ENCODE measurements at places on chromosomes 1 and 21.

DNA sequence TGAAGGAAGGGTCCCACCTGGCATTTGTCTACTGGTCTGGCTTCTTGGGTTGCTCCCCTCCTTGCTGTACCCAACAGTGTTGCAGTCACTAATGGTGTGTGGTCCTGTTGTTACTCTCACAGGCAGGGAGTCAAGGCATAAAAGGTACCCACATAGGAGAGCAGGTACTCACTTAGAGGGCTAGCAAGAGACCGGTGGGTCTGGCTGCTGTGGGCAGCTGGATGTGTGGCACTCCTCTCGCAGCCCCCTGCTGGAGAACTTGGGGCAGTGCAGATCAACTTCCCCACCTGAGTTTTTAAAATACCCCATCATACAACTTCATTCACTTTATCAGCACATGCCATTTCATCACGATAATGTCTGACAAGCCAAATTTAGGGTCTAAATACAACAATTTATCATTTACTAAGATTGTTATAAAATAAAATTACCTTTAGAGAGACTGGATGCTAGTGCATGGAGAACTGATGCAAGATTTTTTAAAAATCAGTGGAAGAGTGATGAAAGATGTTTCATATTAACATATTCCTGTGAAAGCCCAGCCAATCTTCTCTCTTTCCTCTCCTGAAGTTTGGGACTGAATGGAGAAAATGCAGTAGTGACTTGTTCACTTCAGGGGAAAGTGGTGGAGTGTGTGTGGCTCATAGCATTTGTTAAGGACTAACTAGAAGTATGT, 42.8 kb downstream of the ACP6 start:
- peak; percentile 50 for DNase-seq

GRCh38 chr21:9755611-9756010, 765.8 kb upstream of the TPTE start:
- DNase-seq: no peak

- peak; percentile 16 for DNase-seq
Observed at GRCh38 chr21:29148530-29148929, 18.1 kb downstream of the MAP3K7CL start.

DNA sequence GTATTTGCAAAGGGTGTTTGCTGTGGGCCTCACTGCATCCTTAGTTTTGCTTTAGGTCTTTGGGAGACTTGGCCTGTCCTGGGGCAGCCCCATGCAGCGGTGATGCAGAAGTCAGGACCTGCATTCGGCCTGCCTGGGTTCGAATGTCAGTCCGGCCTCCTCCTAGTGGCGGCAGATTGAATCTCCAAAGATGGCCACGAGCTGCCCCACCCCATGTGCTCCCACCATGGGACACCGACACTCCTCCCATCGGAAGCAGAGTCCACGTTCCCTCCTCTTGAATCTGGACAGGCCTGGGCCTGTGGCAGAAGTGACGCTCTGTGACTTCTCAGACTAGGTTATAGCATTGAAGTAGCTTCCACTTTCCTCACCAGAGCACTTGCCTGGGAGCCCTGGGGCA, 16.3 kb upstream of the NPPB start:
- no peak for DNase-seq

DNA sequence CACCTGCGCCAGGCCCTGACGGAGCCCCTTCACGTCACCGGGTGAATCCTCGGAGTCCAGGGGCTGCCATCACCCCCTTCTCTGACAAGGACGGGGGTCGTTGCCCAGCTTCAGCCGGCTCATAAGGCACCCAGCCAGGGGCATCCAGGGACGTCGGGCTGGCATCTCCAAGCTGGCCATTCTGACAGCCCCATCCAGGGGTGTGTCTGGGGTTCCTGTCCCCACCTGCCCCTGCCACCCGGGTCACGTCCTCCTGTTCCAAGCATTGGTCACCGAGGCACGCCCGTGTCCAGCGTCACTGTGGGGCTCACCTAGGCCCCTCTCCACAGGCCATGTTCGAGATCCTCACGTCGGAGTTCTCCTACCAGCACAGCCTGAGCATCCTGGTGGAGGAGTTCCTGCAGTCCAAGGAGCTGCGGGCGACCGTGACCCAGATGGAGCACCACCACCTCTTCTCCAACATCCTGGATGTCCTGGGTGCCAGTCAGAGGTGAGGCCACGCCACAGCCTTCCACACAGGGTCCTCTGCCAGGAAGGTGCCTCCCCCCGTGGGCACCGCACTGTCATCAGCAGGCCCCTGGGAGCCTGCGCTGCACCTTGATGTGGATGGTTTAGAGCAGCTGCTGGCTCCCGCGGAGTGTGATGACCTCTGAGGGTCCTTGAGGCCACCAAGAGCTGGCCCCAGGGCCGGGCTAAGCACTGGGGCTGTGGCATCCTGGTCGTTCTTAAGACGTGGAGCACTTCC, 14.8 kb downstream of the ARHGEF16 start:
- DNase-seq: no peak
